Stimulated activated CD8-positive, alpha-beta memory T cell treated with anti-CD3 and anti-CD28 coated beads, Interleukin-4, amount 100 ng/mL, for 4 hours (primary cell): ENCODE measurements at places on chromosomes 12 and 14.
A peak's percentile ranks its signal among the peaks of the same experiment; 100 is the strongest.

DNA sequence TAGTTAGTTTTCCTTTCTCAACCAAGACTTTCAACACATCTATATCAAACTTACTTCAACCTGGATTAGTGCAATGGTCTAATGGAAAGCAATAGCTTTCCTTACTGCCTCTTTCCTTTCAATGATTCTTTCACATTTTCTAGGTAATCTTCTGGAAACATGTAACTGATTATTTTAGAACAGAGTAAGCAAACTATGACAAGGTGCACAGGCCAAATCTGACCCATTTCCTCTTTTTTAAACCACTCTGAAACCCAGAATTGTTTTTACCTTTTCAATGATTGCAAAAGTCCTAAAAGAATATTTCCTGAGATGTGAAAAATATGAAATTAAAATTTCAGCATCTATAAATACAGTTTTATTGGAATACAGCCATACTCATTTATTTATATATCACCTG lies 81.6 kb upstream of the TMTC2 start:
- no peak for DNase-seq

DNA sequence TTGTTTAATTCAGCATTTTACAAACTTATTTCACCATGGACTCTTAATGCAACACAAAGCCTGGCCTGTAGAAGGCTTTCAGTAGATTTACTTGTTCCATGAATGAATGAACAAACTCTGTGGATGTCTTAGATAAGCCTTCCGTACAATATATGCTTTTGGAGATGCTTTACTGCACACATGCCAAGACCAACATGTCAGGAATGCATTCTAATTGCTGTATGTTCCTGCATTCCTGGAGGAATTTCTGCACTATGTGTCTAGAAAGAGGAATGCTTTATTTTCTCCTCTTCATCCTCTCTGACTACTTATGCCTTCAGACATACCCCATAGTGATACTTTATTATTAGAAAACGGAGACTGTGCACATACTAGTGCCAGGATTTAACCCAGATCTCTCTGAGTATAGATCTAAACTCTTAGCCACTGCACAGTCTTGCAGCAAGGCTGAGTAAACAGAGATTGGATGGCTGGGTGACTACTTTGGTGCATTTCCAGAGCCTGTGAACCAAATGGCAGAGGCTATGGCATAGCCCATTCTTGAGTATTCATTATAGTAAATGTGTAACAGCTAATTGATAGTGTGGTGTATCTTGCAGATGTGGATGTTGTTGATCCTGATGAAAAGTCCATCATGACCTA lies 108.2 kb downstream of the SYNE2 start:
- no peak for DNase-seq

DNA sequence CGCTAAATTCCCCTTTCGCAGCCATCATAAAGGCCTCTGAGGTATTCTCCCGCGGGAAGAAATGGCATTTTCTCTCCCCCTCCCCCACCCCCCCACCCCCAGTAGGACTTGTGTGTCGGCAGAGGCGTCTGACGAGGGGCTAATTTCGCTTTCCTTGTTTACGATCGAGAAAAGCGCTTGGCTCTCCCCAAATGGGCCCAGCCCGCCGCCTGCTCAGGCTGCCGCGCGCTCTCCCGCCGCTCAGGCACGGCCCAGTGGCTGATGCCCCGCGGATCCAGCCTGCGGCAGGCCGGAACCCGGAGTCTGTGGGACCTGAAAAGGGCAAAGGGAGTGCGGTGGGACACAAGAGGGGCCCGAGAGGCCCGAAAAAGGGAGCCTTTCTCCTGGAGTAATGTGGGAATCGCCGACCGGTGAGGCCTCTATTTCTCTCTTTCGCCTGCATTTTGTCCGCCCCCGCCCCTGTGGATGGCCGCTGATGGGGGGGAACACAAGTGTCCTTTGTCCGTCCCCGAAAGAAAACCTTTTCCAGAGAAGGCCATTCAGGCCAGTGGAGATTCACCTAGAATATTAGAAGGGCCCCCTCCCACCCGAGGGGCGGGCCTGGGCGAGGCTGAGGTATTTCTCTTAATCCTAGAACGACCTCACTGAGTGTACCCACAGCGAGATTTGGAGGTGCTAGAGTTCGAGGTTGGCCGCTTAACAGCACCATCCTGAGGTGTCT lies 9.0 kb upstream of the HOXC6 start:
- DNase-seq: no peak

DNA sequence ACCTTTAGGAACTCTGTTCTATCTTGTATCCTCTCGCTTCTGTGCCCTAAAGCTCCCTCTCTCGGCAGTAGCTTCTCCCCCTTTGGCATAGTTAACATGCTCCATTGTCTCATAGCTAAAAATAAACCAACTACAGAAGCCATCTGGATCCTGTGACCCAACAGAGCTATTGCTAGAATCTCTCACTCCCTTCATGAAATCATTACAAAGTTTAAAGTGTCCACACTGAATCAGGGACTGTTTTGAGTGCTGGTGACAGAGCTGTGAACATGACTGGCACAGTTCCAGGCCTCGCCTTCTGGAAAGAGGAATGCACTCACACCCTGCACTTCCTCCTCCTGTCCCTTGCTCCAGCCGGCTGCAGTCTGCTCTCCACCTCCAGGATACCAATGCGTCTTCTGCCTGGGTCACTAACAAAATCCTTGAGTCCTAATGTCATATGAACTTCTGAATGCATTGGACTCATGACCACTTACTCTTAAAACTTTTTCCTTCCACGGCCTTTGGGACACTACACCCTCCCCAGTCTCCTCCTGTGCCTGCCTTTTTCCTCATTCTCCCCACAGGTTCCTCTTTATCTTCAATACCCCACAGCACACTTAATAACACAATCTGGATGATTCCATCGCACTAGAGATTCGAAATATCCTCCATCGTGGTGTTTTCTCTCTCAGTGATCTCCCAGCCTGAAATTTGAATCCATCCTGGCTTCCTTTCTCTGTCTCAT lies 13.2 kb downstream of the PLBD1 start:
- no peak for DNase-seq

DNA sequence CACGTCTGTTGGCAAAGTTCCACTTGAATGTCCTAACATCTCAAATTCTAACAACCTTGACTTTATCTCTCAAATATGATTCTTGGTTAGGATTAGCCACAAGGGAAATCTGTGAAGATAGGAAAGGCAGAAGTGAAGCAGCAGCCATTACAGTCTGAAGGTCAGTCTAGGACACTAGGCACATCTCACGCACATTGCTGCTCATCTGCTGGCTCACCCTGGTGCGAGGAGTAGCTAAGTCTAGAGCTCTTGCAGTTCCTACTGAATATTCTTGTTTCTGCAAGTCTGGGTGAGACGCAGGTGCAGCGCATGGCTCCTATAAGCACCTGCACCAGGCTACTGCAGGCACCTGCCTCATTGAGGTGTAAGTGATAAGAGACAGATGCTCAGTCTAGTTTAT lies 6.4 kb upstream of the SLC25A3 start:
- no peak for DNase-seq

GRCh38 chr12:124387528-124387911 lies 92.6 kb downstream of the RFLNA start:
- no peak for DNase-seq

DNA sequence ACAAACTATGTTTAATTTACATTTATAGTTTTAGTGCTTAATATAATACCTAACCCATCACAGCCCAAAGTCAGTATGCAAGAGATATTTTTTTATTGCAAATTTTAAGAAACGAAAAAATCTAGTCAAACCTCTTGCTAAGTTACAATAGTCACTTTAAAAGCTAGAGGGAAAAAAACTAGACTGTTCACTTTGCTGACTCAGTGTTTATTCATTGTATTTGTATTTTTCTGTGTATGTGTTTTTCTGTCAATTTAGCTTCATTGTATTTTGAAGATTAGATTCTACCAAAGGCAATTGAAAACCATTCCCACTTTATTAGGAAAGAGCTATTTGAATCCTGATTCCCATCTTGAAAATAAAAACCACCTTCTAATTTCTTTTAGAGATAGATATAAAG lies 891.5 kb downstream of the SLC16A7 start:
- no peak for DNase-seq

GRCh38 chr12:69886109-69886508 lies 61.1 kb downstream of the MYRFL start:
- no peak for DNase-seq

DNA sequence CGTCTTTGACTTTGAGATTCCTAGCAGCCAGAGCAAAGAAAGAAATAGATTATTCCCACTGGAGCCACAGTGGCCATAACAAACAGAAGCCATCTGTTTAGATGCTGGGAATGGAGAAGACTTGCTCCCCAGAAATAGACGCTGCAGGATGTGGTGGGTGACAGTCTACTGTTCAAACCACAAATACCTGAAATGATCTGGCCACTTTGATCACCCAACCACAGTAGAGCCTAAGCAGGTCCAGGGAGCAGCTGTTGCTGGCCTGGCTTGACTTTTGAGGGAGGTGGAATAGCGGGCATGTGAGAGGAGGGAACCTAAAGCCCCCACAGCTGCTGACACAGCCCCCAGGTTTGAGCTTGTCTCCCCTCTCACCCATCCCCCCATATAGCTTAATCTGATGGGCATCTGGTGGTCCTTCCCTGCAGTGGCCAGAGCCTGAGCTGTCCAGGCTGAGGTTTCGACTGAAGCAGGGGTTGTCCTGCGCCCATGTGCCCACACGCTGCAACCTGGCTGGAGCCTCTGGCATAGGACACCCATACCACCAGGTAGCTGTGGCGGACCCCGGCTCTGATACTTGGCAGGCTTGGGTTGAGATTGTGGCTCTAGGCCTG lies 38.7 kb downstream of the SH2B3 start:
- DNase-seq: no peak

GRCh38 chr12:76706101-76706500 lies 57.8 kb upstream of the ZDHHC17 start:
- no peak for DNase-seq

- no peak for DNase-seq
Measured at GRCh38 chr12:112162241-112162790, 37.0 kb downstream of the TRAFD1 start.

- no peak for DNase-seq
Measured at GRCh38 chr12:67070307-67070600, 198.9 kb upstream of the CAND1 start.

DNA sequence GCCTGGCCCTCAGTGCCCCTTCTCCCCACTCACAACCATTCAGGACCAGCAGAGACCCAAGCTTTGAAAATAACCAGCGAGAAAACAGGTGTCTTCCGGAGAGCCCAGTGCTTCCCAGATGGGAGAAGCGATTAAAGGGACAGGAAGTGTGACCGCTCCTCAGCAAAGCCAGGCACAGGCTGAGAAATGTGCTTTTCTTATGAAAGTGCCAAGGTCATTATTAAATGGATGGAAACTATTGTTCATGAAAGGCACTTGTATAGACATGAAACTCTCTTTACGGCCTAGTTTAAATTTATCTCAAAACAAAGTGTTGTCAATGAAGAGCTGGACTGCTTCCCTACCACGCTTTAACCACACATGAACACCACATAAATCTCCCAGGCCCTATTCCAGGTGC lies 210.4 kb downstream of the SPTSSA start:
- DNase-seq: no peak

DNA sequence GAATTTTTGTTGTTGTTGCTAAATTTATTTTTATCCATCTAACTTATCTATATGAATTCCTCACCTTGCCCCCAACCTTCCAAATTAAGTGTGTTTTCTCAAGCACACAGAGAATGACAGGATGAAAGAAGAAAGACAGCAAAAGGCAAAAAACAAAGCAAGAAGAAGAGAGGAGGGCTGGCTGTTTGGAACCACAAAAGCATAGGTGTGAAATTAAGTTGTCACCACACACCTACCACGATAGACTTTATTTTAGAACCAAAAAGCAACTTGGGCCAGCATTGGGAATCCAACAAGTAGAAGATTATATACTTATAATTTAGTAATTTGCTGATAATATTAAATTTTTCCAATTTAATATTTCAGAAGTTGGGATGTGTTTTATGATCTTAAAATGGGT lies 58.7 kb upstream of the REP15 start:
- no peak for DNase-seq

- no peak for DNase-seq
Measured at GRCh38 chr12:91937009-91937408, 208.6 kb downstream of the BTG1 start.

GRCh38 chr12:14252697-14253096 lies 112.8 kb upstream of the ATF7IP start:
- no peak for DNase-seq

DNA sequence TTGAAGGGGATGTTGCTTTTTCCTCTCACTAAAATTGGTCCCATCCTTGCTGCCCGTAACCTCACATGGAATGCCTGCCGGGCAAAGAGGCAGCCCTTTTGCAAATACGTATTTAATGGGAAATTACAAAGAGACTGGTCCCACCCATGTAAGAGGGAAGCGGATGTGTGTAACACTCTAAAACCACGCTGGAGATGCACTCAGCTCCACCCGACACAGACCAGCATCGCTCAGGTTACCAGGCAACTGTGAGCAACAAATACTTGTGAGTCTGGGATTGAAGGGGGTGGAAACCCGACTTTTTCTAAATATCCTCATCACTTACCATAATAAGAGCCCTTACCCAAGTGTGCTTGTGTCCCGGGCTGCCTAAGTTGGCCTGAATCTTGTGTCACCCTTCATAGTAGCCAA lies 47.7 kb downstream of the ELK3 start:
- peak; percentile 37 for DNase-seq

DNA sequence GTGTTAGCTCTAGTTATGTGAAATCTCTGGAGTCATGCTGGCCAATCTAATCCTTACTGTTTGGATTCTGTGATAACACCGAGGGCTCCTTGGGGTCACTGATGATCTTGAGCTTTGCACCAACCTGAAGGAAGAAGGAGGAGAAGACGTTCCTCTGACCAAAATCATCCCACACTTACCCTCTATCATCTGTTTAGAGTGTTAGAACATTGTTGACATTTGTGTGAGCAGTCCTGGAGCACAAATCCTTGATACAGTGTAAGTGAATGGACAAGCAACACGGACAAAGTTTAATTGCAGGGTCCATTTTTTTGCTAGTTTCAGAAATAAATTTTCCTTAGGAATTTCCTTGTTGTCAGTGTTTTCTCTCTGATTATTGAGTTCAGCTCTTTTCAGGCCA lies 181.7 kb downstream of the AKAP6 start:
- no peak for DNase-seq

GRCh38 chr12:113022563-113023297 lies 33.8 kb upstream of the DTX1 start:
- DNase-seq: no peak

DNA sequence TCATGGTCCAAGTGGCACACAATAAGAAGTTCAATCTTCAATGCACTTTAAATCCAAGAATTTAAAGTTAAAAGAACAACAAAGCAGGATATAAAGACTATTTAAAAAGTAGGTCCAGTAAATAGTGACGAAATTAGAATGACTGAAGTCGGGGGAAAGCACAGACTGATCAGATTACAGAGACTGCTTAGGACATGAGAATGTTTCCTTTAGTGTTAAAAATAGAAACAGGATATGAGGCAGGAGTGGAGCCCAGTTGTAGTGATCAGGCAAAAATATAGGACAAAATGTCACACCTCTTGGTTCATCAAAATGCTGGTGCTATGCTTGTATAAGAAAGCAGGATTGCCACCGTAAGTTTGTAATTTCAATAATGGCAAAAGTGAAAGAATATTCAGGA lies 52.2 kb upstream of the CD163 start:
- DNase-seq: no peak

DNA sequence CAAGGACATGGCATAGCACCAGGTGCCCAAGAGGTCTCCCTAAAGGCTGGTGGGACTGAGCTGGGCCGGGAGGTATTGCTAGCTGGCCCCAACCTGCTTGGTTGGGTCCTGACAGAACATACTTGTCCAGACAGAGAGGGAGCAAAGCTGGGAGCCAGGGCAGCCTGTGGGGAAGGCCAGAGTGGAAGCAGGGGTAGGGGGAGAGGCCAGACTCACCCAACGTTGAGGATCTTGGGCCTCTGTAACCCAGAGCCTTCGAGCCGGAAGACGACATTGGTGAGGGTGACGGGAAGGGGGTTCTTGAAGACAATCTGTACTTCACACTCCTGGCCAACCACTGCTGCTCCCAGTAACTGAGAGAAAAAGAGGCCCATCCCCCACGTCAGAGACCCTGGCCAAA lies 9.0 kb downstream of the TGM1 start:
- no peak for DNase-seq
